ENCODE measurements at places on chromosomes 2 and 18.

- no peak for DNase-seq
Observed at GRCh38 chr2:128332091-128332634, 13.5 kb upstream of the HS6ST1 start.

GRCh38 chr2:83058683-83059082 lies 1400.4 kb downstream of the SUCLG1 start:
- DNase-seq, result no peak

GRCh38 chr2:12498286-12498685 lies 218.4 kb upstream of the TRIB2 start:
- no peak for DNase-seq

- no peak for DNase-seq
Observed at GRCh38 chr2:126696644-126697520, 40.9 kb downstream of the GYPC start.

- no peak for DNase-seq
Observed at GRCh38 chr2:230865307-230865765, 594 bp downstream of the ITM2C start.
